GM23338 (cell line): ENCODE measurements at places on chromosomes 6 and 20. TPM values are rescaled to one million over a fixed set of nuclear protein-coding genes. Genes with fewer than 3 reads are reported as not detected.

DNA sequence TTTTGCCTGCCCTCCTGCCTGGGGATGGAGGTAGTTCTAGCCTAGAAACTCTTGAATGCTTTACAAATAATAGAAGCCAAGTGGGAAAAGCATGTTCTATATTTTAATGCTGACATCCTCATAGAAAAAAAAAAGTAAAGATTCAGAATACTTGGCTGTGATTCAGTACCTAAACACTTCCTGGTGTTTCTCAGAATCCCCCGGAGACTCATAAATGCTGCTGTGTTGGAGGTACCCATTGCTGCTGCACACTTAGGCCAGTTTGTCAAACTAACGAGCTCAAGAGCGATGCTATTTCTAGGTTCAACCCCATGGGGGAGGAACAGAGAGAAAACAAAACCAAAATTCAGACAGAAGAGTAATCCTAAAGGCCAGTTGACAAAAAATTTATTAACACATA, 38.8 kb upstream of the ZFP64 start:
- no peak overlapping the region for H3K4me3 ChIP-seq
- H3K27me3 ChIP-seq = no peaks in the 10 kb centered on the region
- no peak for DNase-seq
- H3K36me3 ChIP-seq = no peaks in the 10 kb centered on the region

Gene PNPLA1
- total RNA-seq = not detected in 2 replicates

DNA sequence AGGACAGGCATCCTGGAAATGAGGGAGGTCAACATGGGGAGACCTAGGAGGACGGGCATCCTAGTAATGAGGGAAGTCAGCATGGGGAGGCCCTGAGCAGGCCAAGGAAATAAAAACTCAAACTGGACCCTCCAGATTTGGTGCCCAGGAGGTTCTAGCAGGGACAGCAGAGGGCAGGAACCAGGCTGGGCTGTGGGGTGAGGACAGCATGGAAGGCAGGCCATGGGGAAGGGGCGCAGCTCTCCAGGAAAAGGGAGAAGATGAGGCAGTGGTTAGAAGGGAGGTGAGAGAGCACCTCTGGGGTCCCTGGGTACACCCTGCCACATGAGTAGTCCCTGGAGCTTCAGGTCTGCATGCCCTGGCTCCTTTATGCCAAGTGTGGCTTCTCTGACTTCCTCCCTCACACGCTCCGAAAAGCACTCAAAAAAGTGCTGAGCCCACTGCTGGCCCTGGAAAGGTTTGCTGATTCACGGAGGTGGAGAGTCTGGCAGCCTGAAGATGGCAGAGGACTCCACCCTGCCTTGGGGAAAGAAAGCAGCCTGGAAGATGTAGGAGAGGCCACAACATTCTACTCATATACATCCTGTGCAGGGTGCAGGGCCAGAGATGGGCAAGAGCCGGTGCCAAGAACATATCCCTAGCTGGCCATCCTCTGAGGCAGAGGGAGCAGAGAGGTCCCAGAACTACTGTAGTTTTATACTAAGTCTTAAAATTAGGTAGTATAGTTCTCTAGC, 154.9 kb downstream of the MRPL14 start:
- H3K27me3 ChIP-seq = no peaks in the 10 kb centered on the region
- no peak overlapping the region for H3K4me3 ChIP-seq
- no peaks in the 10 kb centered on the region for H3K36me3 ChIP-seq
- H3K4me1 ChIP-seq = no peaks in the 10 kb centered on the region; the same call in 1 of the 2 replicates
- H3K27ac ChIP-seq = no peak overlapping the region

GRCh38 chr6:53588816-53589509, 44.1 kb upstream of the GCLC start:
- peaks cover 5% of the 10 kb centered on the region; the same call in 1 of the 2 replicates for H3K4me1 ChIP-seq
- no peak for DNase-seq
- no peaks in the 10 kb centered on the region for H3K36me3 ChIP-seq
- H3K27me3 ChIP-seq = no peaks in the 10 kb centered on the region

Gene NKX2-2
- total RNA-seq = not detected in 2 replicates

DNA sequence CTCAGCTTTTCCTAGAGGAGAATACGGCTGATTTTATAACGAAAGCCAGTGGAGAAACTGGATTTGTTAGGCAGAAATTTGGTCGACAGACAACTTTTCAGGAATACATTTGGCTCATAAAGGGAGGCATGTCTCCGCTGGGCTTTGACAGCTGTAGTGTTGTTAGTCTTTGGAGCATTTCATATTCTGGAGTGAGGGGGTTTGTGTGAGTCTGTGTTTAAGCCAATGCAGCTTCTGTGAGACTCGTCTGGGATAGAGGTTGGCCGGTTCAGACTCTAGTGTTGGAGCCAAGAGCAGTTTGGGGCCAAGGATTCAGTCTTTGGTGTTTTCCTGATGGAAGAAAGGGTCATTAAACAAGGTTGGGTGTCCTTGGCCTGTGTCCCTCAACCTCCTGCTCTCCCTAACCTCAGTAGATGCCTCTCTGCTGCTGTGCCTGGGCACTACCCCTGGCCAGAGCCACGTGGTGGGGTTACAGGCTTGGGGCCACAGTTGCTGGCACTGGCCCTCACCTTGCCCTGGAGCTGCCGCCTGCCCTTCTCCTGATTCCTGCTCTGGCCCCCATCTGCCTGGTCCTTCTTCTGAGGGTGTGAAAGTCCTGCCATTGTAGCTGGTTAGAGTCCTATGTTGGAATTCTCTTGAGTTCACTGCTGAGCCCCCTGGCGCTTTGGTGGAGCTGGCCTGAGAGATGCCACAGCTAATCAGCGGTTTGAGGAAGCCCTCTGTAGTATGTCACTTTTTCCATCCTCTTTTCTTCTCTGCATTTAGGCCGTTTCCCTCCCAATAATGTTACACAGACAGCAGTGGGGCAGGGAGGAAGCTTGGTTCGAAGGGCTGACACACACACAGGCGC, 6.9 kb downstream of the PTK7 start:
- peaks cover 23% of the 10 kb centered on the region for H3K4me1 ChIP-seq
- no peak overlapping the region for H3K27ac ChIP-seq
- H3K4me3 ChIP-seq = no peak overlapping the region
- DNase-seq = no peak
- H3K27me3 ChIP-seq = no peaks in the 10 kb centered on the region

GRCh38 chr6:169266746-169267591, 13.3 kb upstream of the THBS2 start:
- H3K4me3 ChIP-seq = no peak overlapping the region
- peaks cover 17% of the 10 kb centered on the region for H3K4me1 ChIP-seq
- no peak overlapping the region for H3K27ac ChIP-seq
- H3K27me3 ChIP-seq = no peaks in the 10 kb centered on the region

DNA sequence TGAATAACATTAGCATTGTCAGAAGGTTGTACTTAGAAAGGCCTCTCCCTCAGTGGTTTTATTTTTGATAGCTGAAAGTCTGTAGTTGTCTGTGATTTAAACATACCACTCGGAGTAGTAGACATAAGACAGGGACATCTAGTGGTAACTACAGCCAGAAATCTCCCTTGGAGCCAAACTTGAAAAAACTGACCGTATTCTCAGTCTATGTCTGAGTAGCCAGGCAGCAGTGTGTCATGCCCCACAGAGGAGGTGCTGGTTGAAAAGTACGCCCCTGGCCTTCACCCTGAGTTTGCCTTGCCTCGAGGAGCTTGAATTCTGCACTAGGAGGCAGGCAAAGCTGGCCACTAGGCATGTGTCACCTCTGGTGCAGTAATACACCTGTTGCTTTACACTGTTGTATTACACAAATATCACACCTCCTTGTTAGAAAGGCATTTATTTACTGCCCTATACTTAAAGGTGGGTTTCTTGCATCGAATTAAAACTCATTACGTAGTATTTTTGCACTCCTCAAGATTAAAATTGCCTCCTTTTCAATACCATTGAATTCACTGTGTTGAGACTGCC, 20.8 kb downstream of the ZBTB2 start:
- H3K27me3 ChIP-seq = no peaks in the 10 kb centered on the region
- H3K27ac ChIP-seq = no peak overlapping the region
- peaks cover 32% of the 10 kb centered on the region for H3K4me1 ChIP-seq
- no peak overlapping the region for H3K4me3 ChIP-seq
- DNase-seq = peak; percentile 50

Gene HEY2
- total RNA-seq = 3.7 and 4.3 TPM in 2 replicates

Gene ECT2L
- total RNA-seq = 0.03 TPM in 1 of 2 replicates, not detected in the other

GRCh38 chr6:54353975-54354374, 45.7 kb downstream of the TINAG start:
- no peaks in the 10 kb centered on the region for H3K27me3 ChIP-seq
- H3K27ac ChIP-seq = no peak overlapping the region
- no peaks in the 10 kb centered on the region for H3K36me3 ChIP-seq
- no peak overlapping the region for H3K4me3 ChIP-seq

Gene LINC00237
- 0.31 TPM in 1 of 2 replicates, not detected in the other for total RNA-seq

Gene SNAI1
- 2.9 and 4.2 TPM in 2 replicates for total RNA-seq

Gene GNRH2
- total RNA-seq = not detected in 2 replicates

Gene BPI
- total RNA-seq = not detected in 2 replicates

DNA sequence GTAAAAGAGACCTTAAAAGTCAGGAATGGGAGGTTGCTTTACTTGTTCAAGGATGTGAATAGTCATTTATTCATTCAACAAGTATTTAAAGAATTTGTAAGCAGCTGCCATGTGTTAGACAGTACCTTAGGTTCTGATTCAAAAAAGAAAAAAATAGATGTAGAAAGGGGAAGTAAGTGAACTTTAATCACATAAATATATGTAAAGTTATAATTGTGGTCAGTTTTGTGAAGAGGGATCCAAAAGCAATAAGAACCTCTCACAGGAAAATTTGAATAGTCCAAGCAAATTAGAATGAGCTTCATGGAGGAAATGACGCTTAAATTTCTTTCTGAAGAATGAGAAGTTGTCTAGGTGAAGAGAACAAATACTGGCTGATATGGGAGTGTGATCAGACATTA, 596.1 kb upstream of the CITED2 start:
- H3K36me3 ChIP-seq = no peaks in the 10 kb centered on the region
- H3K27ac ChIP-seq = no peak overlapping the region
- H3K27me3 ChIP-seq = no peaks in the 10 kb centered on the region

DNA sequence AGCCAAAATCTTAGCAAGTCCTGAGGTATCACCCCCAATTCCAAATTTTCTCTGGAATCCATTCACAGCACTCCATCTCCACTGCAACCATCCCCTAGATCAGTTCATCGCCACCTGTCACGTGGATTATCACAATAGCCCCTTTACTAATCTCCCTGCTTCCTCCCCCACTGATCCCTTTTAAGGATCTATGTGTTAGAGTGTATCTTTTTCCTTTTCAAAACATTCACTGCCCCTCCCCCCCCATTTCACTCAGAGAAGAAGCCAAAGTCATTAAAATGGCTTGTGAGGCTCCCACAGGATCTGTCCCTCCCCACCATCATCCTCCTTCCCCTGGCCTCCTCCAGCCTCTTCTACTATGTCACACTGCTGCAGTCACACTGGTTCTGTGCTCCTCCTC, 18.4 kb upstream of the SPAG4 start:
- no peak for DNase-seq
- no peaks in the 10 kb centered on the region for H3K36me3 ChIP-seq
- no peak overlapping the region for H3K4me3 ChIP-seq
- no peaks in the 10 kb centered on the region for H3K4me1 ChIP-seq
- H3K27ac ChIP-seq = no peak overlapping the region

DNA sequence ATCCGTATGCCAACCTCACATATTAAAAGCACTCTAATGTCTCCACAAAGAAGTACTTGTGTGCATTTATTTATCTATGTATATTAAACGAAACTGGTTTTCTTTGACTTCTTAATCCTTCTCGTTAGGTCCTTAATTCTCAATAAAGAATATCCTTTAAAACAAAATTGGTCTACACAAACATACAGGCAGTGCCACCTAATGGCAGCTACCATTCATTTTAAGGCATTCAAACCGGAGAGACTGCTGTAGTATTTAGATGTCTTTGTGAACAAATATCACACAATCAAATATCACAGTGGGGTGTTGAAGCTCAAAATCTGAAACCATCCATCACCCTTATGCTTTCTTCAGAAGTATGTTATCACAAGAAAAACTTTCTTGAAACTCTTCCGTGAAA, 96.6 kb upstream of the IRAK1BP1 start:
- peak; percentile 35 for DNase-seq
- no peaks in the 10 kb centered on the region for H3K36me3 ChIP-seq
- no peak overlapping the region for H3K4me3 ChIP-seq
- no peak overlapping the region for H3K27ac ChIP-seq

Gene PHACTR3
- total RNA-seq = 0.45 and 0.93 TPM in 2 replicates

- peak overlapping the region; percentile 92; the same call in 1 of the 2 replicates for H3K27ac ChIP-seq
- DNase-seq = no peak
- H3K27me3 ChIP-seq = no peaks in the 10 kb centered on the region
- H3K36me3 ChIP-seq = no peaks in the 10 kb centered on the region
- H3K4me3 ChIP-seq = no peak overlapping the region
- H3K4me1 ChIP-seq = peaks cover 35% of the 10 kb centered on the region
These were observed 91.3 kb upstream of the MAP3K7 start for GRCh38 chr6:90678049-90678779.
